RWPE1 (cell line): ENCODE measurements at places on chromosomes 3 and 15.

DNA sequence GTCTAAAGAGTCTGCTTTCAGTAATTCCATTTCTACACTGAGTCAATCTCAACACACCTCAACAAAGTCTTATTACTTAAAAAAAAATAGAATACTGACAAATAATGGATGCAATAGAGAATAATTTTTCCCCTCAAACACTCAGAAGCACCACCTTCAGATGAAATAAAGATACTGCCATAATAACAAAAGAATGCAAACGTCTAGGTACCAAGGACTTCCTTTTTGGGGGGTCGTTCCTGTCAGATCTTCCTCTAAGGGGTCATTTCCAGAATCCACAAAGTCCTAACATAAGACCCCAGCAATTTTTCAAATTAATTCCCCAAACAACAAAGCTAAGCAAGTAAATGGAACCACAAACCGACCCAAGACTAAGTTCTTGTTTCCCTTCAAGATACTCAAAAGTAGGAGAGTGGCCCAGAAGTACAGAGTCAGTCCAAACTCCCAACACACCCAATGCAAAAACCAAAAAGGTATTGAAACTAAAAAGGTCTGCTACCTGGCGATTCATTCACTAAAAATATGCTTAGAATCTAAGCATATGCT, 1.3 kb downstream of the RYK start:
- no peak for DNase-seq

- DNase-seq: no peak
Observed at GRCh38 chr3:86618706-86619105, 372.2 kb downstream of the VGLL3 start.

GRCh38 chr15:29259233-29259632, 10.4 kb downstream of the NSMCE3 start:
- DNase-seq: no peak

- DNase-seq: no peak
Observed at GRCh38 chr3:71432044-71432975, 151.2 kb downstream of the FOXP1 start.

DNA sequence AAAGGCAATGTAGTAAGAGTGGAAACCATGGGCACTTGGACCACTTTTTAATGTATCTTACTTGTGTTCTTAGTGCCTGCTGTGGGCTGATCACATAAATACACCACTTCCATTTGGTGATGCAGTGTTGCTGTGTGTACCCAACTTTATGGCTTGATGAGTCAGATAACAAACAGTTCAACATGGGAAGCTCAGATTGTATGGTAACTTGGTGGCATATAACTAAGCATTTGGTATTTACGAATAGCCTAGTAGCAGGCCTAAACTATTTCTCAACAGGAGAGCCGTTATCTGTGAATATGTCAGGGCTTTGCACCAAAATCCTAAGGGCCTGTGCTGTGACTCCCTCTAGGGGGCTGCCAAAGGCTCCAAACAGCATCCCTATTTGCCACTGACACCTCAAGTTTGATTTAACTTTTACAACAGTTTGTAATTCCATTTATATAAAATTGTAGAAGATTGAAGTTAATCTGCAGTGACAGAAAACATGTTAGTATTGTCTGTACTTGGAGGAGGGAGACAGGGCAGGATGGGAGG, 640.4 kb upstream of the CADM2 start:
- no peak for DNase-seq
